ENCODE measurements at places on chromosomes 16 and 17.

DNA sequence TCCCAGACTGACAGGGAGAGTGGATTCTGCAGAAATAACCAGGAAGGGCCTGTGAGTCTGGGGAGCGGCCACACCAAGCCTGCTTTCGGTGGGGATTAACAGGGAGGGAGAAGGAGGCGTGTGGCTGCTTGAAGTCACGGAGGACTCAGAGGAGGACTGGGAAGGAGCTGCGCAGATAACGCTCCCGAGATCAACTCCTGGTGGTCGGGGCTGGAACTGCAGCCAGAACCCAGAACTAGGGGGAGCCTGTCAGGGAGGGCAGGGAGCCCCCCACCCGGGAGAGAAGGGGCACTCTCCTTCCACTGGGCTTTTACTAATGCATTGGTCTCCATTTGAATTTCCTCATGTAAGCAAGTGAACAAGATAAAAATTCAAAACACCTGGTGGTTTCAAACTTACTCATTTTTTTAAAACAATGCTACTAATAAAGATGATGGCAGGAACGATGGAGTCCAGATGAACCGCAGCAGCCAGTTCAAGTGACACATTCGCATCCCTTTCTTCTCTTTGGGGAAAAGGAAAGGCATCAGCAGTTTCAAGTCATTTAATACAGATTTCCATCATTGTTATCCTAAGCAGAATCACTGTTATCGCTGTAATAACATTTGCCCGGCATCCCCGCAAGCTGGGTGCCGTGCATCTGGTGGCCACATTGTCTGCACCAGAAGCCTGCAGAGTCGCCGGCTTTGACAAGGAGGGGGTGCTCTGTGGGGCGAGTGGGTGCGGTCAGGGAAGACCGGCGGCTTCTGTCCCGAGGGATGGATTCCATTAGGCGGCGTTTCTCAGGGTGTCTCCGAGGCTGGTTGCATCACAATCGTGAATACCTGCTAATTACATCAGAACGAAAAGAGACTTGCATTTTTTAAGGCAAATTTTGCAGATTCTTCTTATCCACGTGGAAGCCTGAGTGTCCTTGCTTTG is 183.0 kb downstream of the FOXL1 start:
- no peak for DNase-seq

GRCh38 chr17:42553161-42553818 is 567 bp downstream of the HSD17B1 start:
- no peak for DNase-seq

DNA sequence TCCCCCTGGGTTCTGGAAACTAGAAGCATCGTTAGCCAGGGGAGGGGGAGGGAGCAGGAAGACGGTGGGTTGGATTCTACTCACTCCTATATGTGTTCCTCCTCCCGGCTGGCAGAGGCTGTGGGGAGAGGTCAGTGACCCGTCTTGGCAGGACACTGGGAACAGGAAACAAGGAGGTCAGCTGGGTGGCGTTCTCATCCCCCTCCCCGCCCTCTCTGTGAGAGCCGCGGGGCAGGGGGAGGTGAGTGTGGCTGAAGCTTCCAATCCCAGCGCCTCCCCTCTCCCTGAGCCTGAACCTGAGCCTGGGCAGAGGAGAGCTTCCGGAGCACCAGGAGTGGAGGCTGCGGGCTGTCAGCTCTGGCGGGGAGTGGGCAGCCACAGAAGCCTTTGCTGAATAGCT is 12.5 kb downstream of the GPRC5C start:
- DNase-seq: no peak

GRCh38 chr16:24980077-24980793 is 34.9 kb downstream of the ARHGAP17 start:
- DNase-seq: no peak

DNA sequence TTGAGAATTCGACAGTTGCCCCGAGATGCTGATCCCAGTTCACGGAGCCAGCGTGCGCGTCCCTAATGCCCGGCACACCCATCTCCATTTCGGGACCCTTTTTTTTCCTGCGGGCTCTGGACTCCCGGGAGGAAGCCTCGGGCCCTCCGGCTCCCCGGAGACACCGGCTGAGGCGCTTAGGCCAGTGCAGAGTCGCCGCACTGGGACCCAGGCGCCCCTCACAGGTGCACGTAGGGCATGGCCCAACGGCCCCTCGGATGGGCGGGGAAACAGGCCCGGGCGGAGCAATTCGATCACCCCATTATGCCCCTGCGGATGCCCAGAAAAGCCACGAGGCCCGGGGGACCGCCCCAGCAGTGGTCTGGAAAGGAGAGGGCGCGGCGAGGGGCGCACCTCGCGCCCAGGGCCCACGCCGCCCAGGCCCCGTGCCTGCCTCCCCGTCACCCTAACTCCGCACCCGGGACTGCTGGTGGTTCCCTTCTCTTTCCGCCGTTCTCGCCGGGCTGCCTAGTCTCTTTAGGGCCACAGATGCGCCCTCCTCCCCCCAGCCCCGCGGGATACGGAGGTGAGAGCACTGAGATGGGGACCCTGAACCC is 18.5 kb upstream of the ZFHX3 start:
- DNase-seq: no peak

DNA sequence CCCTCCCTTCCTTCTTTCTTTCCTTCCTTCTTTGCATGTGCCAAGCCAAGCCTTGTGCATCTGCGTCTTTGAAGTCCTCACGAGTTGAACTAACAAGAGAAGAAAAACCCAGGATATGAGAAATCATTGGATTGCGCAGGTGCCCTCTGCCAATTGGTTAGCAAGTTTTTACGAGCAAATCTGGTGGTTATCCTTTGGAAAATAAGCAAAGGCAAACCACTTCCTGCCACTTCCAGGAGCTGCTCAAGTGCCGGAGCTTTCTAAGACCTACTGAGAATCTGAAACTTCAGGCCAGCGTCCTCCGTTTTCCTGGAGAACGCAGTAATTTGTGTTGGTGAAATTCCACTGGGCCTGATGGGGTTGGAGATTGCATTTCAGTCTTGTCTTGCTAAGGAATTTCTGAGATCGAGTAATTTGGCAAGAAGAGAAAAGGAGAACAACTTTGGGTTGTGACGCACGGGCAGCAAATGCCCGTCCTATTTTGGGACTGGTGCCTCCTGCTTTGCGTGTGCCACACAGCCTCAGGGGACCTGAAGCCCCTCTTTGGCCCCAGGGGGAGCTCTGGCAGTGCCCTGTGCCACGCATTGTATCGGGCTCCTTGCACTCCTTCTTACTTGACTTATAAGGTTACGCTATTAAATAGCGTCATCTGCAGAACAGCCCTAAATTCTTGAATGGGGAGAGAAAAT is 56.4 kb downstream of the CMIP start:
- DNase-seq: no peak

DNA sequence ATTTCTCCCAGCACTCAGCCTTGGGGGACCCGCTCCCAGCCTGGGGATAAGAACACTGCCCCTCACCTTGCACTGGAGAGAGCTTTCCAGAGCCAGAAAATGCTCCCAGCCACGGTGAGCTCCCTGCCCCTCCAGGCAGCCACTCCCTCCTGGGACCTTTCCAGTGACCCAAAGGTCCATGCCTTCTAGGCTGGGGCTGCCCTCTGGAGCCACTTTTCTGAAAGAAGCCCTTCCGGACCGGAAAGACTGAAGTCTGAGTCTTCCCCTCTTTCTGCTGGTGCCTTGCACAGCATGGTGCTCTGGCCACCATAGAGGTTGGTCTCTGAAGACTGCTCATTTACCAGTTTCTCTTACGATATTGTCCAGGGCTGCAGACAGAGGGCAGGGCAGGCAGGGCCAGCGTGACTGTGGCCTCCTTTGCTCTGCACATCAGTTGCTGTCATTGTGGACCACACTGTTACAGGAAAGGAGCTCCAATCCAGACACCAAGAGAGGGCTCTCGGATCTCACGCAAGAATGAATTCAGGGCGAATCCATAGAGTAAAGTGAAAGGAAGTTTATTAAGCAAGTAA is 7.1 kb upstream of the ABCC12 start:
- no peak for DNase-seq

DNA sequence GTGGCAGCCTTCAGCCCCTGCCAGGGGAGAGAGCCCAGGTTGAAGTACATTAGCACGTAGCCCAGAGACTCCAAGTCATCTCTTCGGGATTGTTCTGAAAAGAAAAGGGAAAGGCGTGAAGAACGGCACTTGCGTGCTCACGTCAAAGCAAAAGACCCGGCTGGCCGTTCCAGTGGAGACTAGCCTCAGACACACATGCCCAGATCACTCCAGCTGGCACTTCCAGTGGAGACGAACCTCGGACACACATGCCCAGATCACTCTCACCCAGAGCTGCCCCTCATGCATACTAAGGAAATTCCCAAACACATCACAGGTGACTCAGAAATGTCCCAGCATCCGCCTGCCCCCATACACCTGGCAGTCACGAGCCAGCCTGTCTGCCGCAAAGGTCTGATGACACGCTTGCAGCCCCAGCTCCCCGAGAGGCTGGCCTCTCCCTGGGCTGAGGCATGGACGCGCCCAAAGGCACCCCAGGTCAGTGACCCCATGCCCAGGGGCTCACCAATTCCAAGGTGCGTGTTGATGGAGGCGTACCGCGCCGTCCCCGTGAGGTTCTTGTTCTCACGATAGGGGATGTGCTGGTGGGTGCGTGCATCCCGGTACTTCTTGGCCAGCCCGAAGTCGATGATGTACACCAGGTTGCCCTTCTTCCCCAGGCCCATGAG is 20.9 kb downstream of the CSNK1D start:
- DNase-seq: no peak

DNA sequence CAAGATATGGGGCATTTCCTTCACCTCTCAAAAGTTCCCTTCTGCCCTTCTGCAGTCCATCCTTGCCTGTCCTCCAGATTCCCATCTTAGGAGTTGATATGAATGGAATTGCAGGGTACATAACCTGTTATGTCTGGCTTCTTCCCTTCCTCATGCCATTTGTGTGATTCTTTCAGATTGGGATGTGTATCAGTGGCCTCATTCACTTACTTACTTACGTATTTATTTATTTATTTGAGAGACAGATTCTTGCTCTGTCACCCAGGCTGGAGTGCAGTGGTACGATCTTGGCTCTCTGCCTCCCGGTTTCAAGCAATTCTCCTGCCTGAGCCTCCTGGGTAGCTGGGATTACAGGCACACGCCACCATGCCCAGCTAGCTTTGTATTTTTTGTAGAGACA is 6.2 kb upstream of the TMEM94 start:
- no peak for DNase-seq

DNA sequence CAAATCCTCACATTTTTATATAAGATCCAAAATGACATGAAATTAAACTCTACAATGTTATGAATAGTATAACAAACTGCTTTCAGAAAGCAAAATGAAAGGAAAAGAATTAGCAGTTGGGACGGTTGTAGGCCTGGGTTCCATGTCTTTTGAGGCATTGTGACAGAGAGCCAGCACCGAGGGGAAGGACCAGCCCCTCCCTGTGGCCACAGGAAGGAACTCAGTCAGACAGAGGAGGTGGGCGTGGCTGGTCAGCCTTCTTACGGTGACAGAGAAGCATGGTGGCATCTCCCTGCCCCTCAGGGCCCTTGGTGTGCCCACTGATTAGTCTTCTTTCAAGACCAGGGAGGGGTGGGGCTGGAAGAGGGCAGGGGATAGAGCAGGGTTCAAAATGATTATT is 5.7 kb downstream of the ZNF319 start:
- DNase-seq: no peak

DNA sequence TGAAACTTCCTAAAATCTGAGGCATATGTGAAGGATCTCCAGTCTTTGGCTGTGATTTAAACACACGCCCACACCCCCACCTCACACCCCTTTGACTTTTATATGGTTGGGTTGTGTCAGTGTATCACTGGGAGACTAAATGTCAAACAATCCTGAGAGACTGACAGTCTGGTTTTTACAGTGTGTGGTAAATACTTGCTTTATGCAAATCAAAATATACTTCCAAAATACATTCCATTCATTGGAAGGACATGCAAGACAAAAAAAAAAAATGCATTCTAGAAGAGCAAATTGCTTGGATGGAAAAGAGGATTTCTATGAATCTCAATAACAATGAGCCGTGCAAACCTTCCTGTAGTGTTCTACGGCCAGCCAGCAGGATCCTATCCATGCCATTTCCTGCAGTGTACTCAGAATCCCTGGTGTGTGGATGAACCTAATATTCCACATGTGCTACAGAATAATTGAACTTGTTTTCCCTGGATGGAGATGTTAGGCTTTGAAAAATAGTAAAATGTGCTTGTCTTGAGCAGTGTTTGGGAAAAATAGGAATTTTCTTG is 602.1 kb upstream of the GOT2 start:
- DNase-seq: no peak

- DNase-seq: no peak
These were observed 13.7 kb downstream of the HIC1 start for GRCh38 chr17:2068519-2069051.

DNA sequence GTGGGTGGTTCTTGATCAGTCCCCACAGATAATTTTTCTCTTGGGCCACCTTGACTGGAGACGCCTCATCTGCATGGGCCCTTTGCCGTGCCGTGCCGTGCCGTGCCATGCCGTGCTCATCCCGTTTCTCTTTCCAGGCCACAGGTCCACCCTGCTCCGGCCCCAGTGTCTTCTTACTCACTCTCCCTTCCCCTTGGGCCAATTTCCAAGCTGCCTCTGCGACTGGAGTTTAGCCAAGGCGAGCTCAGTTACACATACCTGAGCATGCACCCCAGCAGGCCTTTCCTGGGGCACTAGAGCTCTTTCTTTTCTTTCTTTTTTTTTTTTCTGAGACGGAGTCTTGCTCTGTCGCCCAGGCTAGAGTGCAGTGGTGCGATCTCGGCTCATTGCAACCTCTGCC is 40.5 kb upstream of the MGAT5B start:
- no peak for DNase-seq

DNA sequence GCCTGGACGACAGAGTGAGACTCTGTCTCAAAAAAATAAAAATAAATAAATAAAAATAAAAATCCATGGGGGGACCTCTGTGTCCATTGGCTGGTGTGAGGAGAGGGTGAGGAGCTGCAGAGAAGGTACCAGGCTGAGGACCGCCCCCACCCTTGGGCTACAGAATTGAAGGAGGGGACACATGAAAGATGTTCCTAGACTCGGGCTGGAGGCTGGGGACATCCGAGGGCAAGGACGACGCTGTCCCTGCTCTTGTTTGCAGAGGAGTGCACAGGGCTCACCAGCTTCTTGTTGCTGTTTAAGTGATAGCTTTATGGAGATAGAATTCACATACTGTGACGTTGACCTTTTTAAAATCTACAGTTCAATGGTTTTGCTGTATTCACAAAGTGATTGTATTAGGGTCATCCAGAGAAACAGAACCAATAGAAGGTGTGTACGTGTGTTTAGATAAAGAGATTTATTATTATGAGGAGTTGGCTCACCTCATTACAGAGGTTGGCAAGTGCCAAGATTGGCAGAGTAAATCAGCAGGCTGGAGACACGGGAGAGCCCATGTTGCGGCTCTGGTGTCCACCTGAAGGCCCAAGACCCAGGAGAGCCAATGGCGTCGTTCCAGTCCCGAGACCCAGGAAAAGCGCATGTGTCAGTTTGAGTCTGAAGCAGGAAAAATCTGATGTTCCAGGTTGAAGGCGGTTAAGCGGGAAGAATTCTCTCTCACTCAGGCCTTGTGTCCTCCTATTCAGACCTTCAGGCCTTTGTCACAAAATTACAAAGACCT is 320.7 kb downstream of the SEC14L1 start:
- no peak for DNase-seq

GRCh38 chr16:12740986-12741610 is 62.6 kb downstream of the CPPED1 start:
- no peak for DNase-seq

Data from activated naive CD8-positive, alpha-beta T cell treated with anti-CD3 and anti-CD28 coated beads, Interleukin-2, amount 50 U/mL, for 16 hours (primary cell).